T1000 (cell line): ENCODE measurements at places on chromosomes 1 and 21.

- no peak for DNase-seq
Observed at GRCh38 chr1:214209260-214209808, 71.6 kb upstream of the SMYD2 start.

DNA sequence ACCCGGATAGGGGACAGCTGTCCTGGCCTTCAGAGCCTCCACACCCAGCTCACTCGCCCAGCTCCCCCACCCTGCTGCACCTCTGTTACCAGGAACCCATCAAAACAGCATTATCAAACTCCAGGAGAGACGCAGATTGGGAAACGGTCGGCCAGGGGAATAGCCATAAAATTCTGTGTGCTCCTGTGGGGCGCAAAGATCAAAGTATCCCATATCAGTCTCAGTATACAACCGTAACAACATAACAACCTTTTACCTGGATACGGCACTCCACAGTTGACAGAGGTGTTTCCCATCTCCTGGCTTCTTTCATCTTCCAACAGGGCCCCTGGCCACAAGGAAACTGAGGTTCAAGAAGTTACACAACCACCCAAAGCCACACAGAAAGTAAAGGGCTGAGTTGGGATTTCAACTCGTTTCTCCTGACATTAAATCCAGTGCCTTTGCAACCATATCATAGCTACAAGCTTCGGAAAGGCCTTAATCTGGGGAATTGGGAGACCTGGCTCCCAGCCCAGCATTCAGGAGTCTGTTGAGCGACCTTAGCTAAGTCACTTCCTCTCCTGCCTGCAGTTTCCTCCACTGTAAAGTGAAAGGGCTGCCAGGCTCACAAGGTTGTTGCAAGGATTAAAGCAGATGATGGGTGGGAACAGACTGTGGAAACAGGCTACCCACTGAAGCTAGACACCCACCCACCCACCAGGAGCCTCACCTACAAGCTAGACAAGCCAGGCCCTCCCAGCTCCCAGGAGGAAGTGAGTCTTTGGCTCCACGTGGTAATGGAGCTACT is 8.1 kb upstream of the EPHB2 start:
- no peak for DNase-seq

DNA sequence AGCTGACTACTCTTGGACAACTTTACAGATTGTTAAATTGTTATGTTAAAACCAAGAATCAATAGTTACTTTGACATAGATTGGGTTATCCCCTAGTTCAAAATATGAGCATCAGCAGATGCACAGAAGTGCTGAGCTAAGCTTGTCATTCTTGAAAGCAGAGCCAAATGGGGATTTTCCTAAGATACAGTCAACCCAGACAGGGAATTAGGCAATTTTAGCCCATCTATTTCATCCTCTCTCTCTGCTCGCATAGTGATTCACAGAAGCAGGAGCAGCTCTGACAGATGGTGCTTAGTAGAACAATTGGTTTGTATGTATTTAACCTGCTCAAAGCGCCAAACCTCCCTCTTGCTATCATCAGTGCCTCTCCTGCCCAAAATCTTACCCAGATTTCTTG is 27.9 kb upstream of the PRRC2C start:
- DNase-seq = no peak

DNA sequence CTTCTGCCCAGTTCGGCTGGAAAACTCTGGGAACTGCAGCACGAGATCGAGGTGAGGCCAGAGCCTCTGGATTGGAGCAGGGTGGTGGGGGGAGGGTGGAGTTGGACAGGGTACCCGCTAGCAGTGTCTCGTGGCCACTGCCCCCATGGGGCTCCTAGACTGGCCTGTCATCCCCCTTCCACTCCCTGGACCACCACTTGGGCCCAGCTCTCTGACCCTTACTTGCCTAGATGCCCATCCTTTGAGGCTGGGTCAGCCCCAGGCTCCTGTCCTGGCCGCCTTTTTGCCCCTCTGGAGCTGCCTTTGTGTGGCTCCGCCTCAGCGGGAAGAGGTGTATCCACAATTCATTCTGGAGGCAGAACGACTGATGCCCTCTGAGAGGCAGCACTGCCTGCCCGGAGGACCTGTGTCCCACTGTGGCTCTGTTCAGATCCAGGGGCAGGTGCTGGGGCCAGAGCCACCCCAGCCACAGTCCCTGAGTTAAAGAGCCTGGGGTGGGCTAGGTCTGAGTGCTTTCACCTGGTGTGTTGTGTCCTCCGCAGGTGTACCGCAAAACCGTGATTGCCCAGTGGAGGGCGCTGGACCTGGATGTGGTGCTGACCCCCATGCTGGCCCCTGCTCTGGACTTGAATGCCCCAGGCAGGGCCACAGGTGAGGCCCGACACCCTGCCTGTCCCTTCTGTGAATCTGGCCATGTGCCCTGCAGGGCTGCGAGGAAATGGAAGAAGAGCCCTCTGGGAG is 17.7 kb downstream of the FAAH start:
- no peak for DNase-seq

DNA sequence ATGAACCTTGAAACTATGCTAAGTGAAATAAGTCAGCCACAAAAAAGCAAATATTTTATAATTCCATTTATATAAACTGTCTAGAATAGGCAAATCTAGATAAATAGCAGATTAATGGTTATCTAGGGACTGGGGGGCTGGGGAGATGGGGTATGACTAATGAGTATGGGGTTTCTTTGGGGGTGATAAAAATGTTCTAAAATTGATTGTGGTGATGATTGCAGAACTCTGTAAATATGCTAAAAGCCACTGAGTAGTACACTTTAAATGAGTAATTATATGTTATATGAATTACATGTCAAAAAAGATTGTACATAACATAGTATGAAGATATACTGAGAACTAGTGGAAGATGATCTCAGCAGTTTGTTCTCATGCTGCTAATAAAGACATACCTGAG is 675.0 kb downstream of the KIF26B start:
- no peak for DNase-seq

GRCh38 chr1:224080115-224080774 is 33.7 kb upstream of the FBXO28 start:
- no peak for DNase-seq

DNA sequence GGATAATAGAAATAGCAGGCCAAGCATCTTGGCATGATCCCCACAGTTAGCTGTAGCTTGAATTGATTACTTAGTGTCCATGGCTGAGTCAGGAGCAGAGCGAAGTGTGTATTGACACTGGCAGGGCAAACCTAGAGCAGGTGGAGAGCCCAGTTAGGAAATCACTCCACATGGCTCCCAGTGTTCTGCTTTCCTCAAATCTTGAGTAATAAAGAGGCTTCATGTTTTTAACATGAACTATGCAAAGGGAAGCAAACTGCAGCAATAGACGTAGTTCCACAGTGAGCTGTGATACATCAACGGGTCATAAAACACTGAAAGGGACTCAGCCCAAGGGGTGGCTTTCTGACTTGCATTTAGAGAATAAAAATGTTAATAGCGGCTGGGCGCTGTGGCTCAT is 28.9 kb downstream of the RHEX start:
- no peak for DNase-seq

GRCh38 chr1:47725000-47725473 is 272.1 kb downstream of the TRABD2B start:
- no peak for DNase-seq

DNA sequence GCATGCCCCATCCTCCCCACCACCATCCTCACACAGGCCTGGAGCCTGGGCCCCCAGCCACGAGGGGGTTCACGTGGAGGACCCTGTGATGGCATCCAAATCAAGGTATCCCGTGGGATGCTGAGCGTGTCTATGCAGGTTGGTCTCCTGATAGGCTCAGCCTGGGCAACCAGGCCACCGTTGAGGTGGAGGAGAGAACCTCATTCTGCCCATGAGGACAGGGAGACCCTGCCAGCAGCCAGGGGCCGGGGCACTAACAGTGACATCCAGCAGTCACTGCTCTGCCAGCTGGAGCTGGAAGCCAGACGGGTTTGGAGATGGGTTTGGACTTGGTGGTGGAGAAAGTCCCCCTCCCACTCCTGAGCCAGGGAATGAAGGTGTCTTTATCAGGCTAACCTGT is 582.8 kb downstream of the MATN1 start:
- no peak for DNase-seq

- DNase-seq = no peak
Observed at GRCh38 chr1:247368490-247369145, 37.0 kb upstream of the ZNF496 start.

DNA sequence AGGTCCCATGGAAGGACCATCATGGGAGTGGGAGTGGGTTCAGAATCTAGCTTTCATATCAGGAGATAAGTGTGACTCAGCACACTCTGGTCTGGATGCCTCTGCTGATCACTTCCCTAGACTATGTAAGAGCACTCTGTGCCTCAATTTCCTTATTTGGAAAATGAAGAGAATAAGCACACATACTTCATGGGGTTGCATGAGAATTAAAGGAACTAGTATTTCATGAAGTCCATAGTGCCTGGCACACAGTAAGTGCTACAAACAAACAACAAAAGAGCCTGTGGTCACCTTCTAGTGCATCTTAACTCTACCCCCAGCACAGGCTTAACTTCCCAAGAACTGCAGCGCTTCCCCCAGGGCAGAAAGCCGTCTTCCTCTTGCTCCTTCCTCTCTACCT is 9.6 kb upstream of the IL20 start:
- DNase-seq = no peak

GRCh38 chr1:194616835-194617234 is 1430.4 kb upstream of the B3GALT2 start:
- DNase-seq = no peak

GRCh38 chr1:85245456-85245855 is 14.0 kb downstream of the C1orf52 start:
- DNase-seq = no peak

- no peak for DNase-seq
Observed at GRCh38 chr1:187577610-187578009, 748.9 kb downstream of the PLA2G4A start.

DNA sequence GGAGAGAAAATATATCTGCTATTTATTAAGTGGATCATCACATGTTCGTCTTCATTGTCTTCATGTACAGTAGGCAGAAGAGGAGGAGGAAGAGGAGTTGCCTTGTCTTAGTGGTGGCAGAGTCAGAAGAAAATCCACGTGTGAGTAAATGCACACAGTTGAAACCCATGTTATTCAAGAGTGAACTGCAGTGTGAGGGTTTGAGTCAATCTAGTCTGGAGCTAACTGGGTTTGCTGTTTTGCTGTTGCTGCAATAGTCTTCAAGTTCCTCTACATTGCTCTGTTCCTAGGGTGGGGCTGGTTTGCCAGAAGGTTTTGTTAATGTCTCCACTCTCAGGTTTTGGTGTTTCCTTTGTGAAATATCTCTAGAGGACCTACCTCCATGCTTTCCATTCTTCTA is 3.1 kb upstream of the CD1A start:
- DNase-seq = no peak

- DNase-seq = no peak
Observed at GRCh38 chr1:2315674-2316450, 75.5 kb downstream of the MORN1 start.

- no peak for DNase-seq
Observed at GRCh38 chr1:245298781-245299180, 144.0 kb downstream of the KIF26B start.

DNA sequence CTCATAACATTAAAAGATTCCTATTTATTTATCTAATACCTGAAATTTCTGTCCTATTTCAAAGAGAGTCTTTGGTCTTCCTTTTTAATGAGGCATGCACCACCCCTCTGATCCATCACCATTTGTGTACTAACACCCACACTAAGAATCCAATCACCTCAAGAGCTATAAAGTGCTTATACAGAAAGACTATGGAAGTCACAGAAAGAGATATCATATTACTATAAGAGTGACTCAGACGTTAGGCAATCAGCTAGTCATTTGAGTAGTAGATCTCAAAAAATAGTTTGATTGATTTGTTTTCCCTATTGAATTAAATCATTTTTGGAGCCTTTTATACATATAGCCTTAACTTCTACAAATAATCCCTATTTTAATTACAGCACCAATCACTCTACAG is 46.1 kb downstream of the NME7 start:
- no peak for DNase-seq
